Osteocyte (in vitro differentiated cells): ENCODE measurements at places on chromosomes 1 and 21.

DNA sequence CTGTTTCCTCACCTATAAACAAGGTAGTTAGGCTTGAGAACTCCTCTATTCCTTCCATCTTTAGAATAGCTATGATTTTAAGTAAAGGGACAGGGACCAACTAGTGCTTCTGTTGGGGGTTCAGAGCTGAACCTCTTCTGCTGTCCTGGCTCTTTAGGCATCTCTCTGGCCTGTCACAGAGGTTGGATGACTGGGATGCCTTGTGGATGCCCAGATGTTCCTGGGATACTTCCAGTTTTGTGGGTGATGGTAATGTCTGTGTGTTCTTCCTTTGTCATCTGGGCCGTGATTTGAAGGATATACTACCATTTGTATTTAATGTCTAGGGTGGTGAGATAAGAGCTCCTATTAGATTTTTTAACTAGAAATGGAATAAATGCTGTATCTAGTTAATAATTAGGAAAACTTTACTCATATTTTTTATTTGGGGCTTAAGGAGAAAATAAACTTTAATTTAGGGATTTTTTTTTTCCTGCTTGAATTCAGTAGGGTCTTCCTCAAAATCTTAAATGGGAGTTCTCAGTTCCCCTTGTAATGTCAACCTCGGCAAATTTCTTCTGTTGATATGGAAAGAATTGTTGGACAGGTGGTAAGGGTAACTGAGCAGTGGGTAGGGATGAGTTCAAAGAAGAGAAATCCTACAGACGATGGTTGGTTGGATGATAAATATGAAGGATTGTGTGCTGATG is 47.2 kb downstream of the LAMC1 start:
- no peak for DNase-seq

GRCh38 chr1:11520531-11521233 is 41.7 kb downstream of the DISP3 start:
- no peak for DNase-seq

GRCh38 chr1:116434849-116435248 is 61.8 kb downstream of the ATP1A1 start:
- DNase-seq: no peak

DNA sequence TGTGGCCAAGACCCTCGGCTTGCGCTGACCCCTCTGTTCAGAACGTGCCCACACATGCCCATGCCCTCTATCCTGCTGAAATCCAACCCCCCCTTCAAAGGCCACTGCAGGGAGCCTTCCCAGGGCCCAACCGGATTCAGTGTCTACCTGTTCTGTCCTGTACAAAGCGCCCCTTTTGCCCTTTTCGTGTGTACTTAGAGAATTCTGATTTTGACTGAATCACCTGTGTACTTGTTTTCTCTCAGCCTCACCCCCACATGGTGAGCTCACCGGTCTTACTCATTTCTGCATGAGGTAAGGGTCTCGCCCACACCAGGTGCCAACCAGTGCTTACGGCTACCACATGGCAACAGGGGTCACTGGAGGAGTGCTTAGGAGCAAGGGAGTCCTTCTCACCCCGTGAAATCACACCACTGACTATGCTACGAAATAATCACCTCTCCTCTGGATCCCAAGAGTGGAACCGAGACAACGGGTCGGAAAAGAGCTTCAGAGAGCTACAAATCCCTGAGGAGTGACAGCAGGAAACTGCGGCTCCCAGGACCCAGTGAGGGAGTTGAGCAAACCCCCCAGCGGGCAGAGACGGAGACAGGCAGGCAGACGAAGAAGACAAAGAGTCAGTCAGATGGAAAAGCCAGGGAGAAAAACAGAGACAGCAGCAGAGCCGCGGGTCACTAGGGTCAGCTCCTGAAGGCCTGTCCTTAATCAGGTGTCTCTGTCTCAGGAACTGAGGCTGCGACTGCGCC is 2.1 kb upstream of the S100A2 start:
- no peak for DNase-seq

DNA sequence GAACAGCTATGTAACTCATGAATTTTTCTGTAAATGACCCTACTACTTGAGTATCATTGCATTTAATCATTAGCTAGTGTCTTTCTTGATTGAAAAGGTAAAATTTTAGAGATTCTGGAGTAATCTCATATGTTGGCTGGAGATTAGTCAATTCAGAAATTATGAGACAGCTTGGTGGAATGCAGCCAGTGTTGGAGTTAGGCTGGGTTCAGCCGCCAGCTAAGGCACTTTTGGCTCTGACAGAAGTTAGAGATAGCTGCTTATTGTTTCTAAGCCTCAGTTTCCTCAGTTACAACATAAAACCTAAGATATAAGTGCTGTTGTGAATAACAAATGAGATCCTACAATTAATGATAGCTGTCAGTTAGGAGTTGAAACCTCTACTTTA is 49.4 kb downstream of the TBCE start:
- no peak for DNase-seq

DNA sequence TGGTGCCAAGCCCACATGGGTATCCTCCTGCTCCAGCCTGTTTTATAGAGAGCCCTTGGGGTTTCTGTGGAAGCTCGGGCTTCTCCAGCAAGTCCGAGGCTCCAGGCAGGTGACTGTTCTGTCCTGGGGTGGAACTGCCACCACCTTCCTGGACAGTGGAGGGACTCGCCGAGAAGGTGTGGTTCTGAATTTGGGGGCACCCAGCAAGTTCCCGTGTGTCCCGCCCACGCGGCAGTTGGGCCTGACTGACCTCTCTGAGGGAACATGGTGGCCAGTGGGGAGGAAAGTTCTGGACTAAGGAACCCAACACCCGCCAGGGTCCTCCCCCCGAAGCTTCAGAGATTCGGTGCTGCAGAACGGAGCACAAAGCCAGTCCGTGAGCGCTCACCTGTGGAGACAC is 158.1 kb upstream of the C1orf174 start:
- no peak for DNase-seq

DNA sequence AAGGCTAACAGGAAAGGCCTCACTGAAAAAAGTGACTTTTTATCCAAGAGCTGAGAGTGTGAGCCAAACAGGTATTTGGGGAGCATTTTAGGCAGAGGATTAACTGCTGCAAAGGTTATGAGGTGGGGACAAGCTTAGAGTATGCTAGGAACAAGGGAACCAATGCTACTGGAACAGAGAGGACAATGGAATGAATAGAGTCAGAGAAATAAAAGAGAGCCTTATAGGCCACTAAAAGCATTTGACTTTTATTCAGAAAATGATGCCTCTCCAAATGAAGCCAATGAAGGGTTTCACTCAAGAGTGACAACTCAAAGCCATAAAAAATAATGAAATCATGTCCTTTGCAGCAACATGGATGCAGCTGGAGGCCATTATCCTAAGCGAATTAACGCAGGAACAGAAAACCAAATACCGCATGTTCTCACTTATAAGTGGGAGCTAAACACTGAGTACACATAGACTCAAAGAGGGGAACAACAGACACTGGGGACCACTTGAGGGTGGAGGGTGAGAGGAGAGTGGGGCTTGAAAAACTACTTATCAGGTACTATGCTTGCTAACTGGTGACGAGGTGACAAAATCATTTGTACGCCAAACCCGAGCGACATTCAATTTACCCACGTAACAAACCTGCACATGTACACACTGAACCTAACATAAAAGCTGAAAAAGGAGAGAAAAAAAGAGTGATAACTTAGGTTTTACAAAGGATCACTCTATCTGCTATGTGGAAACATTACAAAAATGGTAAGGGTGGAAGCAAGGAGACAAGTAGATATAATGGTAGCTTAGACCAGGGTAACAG is 11.1 kb downstream of the PTP4A2 start:
- no peak for DNase-seq

DNA sequence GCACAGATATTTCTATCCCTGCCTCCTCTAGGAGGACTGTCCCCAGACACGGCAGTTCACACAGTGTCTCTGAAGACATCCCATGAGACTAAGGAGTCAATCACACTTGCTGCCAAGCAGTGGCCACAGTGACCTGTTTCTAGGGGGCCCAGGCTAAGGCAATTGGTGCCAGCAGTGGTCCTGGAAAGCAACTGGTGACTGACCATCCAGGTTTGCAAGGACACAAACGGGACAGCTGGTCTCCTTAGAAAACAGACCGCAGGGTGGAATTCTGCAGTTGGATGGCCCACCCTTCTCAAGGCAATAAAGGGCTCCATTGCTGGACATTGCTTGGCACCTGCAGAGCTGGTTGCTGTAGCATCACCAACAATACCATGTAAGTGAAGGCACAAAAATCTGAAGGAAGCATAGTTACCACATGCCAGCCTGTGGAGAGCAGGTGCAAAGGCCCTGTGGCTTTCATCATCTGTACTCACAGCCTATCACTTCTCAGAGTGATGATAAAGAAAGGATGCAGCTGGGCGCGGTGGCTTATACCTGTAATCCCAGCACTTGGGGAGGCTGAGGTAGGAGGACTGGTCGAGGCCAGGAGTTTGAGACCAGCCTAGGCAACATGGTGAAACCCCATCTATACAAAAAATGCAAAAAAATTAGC is 81.5 kb downstream of the STUM start:
- no peak for DNase-seq

GRCh38 chr1:167634435-167634834 is 4.4 kb downstream of the RCSD1 start:
- no peak for DNase-seq

DNA sequence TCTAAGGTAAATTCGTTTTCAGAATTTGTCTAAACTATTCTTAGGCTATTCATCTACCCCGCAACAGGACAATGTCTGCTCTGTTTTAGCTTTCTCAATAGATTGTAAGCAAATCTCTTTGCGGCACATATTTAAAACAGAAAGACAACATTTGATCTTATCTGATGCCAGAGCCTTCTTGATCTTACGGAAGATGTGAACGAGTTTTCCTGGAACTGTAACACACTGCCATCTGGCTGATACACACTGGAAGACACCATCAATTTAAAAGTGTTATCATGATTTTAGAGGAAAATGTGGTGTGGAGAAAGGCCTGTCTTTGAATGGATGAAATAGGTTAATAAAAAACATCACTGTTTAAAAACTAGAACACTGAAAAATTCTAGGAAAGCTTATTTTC is 36.1 kb downstream of the COA6 start:
- no peak for DNase-seq

DNA sequence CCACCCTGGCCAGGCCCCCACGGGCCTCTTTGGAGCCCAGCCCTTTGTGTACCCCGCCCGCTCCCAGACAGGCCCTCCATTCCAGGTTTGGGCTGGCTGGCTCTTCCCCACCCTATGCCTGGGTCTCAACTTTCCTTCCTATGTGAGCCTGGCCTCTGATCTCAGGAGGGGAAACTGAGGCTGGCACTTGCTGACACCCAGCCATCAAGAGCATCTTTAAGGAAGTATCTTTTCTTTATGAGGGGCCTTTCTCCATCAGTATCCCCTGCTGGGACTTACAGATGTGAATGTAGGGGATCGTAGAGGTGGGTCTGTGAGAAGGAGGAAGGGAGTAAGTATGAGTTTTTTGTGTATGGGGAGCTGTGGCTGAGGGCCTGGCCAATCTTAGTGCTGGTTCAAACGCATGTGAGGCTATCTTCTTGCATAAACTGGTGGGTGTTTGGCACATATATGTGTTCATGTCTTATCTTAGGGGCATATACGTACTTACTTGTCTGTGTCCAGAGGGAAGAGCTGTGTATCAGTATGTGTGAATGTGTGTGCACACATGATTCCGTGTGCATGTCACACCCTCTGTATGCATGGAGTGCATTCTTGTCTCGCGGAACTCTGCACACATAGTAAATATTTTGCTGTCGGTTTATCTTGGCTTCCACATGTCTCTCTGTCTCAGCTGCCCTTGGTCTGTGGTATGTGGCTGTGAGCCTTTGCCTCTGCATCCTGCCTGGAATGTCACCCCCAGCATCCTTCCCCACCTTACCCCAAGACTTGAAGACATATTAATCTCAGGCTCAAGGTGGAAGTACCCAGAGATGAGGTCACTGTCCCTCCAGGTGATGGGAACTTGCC is 5.4 kb downstream of the NECTIN4 start:
- DNase-seq: no peak

GRCh38 chr1:242761556-242761955 is 237.1 kb upstream of the PLD5 start:
- no peak for DNase-seq

- DNase-seq: no peak
These were observed 8.9 kb downstream of the CCDC185 start for GRCh38 chr1:223401873-223402789.

DNA sequence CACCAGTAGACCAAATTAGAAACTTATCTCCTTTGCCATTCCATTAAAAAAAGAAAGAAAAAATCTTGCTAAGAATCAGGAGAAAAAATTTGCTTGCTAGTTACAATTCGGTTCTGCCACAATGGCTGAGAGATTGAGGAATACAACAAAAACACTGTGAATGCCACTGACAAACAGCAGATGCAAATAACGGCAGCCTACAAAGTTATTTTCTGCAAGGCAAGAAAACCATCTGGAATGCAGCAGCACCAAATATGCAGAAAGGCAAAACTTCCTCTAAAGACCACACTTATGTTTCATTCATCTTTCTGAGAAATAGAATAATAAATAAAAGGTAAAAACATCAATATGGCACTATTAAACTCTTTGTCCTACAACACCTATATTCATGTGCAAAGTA is 75.7 kb downstream of the ENAH start:
- no peak for DNase-seq

- no peak for DNase-seq
These were observed 133.3 kb downstream of the NPHP4 start for GRCh38 chr1:5858844-5859407.

DNA sequence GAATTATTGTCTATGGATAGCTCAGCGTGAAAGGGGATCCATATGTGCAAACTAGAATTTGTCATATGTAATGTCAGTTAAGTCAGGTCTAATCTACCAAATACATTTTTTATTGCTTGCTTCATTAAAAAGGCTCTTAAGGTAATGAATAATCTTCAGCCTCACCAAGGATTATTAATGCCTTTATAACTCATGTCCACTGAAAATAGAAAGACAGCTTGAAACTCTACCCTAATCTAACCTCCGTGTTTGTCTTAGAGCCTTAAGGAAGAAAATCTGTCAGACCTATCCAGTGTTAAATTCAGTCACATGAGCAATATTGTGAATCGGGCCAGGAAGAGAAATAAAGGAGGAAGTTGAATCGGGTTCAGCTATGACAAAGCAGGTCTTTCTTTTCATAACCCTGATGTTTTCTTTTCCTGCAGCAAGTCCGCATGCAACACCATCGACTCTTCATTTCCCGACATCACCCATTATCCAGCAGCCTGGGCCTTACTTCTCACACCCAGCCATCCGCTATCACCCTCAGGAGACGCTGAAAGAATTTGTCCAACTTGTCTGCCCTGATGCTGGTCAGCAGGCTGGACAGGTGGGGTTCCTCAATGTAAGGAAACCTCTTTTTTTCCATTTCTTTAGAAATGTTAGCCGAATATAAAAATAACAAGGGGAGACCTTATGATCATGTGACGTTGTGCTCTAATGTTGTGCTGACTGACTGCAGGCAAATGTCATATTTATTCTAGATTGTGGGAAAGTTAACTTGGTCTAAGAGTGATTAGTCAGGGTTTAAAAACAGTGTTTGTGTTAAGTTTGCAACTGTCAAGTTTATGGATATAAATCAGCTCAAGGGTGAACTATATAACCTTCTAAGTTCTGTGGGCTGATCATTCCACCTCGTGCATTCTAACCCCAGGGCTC is 321.0 kb downstream of the TM2D1 start:
- DNase-seq: no peak

GRCh38 chr1:52970149-52970548 is 43.1 kb downstream of the SCP2 start:
- DNase-seq: no peak
